ENCODE measurements at places on chromosomes 1 and 21. TPM values are rescaled to one million over a fixed set of nuclear protein-coding genes. Genes with fewer than 3 reads are reported as not detected.

LMOD1 gene
- total RNA-seq, result 1.9 TPM

SYPL2 gene
- 0.10 TPM for total RNA-seq

CRYBG2 gene
- 0.66 TPM for total RNA-seq

FAM229A gene
- total RNA-seq, result 5.8 TPM

FALEC gene
- total RNA-seq, result not detected

ENSA gene
- 120 TPM for total RNA-seq

TCHH gene
- total RNA-seq, result 0.06 TPM

SLC26A9 gene
- total RNA-seq, result 0.06 TPM

PROX1 gene
- total RNA-seq, result 12.3 TPM

HPDL gene
- total RNA-seq, result 2.0 TPM

SPRR2G gene
- total RNA-seq, result not detected

ZBTB40 gene
- 18.0 TPM for total RNA-seq

SLC1A7 gene
- total RNA-seq, result not detected

DNA sequence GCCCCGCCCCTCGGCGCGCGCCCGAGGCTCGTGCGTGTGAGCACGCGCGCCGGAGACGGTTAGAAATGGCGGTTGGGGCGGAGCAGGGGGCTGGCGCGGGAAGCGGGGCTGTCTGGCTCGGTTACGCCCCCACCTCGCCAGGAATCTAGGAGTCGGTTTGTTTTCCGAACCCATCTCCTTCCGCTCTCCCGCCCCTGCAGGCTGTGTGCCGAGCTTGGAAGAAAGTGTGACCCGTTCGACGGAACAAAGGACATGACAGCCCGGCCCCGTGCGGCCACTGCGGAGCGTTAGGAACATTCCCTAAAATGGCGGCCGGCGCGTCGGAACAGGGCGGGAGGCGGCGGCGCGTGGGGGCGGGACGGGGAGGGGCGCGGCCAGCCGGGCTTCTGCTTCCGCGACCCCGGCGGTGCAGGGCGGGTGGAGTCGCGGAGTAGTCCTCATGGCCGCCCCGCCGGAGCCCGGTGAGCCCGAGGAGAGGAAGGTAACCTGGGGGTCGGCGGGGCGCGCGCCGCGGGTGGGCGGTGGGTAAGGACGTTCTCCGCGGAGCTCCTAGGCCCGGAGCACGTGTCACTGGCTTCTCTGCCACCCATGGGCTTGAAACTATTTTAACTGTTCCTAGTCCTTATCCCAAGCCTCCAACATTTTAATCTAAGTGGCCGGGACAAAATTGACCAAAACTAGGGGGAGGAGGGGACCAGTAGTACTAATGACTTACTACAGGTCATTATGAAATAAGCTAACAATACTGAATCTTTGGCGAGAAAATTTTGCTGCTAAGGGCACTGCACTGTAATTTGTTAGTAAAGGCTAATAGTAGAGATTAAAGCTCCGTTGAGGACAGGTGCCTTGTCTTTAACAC lies at the start of gene COX20:
COX20 (plus strand) TSS at position 383 of the 859 bp plus-strand sequence; CDS start at position 440, 57 bp downstream.
- H3K27me3 ChIP-seq, result no peaks in the 10 kb centered on the region
- DNase-seq, result peak; percentile 92
- H3K4me3 ChIP-seq, result peak within 1 kb of the TSS; percentile 66
- peaks cover 13% of the 10 kb centered on the region for H3K4me1 ChIP-seq
- H3K27ac ChIP-seq, result peak within 1 kb of the TSS; percentile 100

- peak; percentile 47 for DNase-seq
- H3K27me3 ChIP-seq, result peaks cover 18% of the 10 kb centered on the region
- H3K4me1 ChIP-seq, result no peaks in the 10 kb centered on the region
- H3K4me3 ChIP-seq, result no peak overlapping the region
- H3K27ac ChIP-seq, result no peak overlapping the region
- no peaks in the 10 kb centered on the region for H3K36me3 ChIP-seq
Observed at GRCh38 chr1:143661418-143662101, 310.2 kb downstream of the FAM72C start.

- peak; percentile 47 for DNase-seq
- H3K4me1 ChIP-seq, result peaks cover 68% of the 10 kb centered on the region
- no peak overlapping the region for H3K4me3 ChIP-seq
- H3K36me3 ChIP-seq, result peaks cover 72% of the 10 kb centered on the region
- H3K27ac ChIP-seq, result peak overlapping the region; percentile 79
Observed at GRCh38 chr1:30877205-30877912, 31.2 kb downstream of the SDC3 start.

GRCh38 chr1:113929750-113930498 lies 800 bp downstream of the HIPK1 start:
- peaks cover 4% of the 10 kb centered on the region for H3K4me1 ChIP-seq
- peak; percentile 28 for DNase-seq
- peak overlapping the region; percentile 84 for H3K4me3 ChIP-seq
- H3K36me3 ChIP-seq, result no peaks in the 10 kb centered on the region
- H3K27me3 ChIP-seq, result no peaks in the 10 kb centered on the region

DNA sequence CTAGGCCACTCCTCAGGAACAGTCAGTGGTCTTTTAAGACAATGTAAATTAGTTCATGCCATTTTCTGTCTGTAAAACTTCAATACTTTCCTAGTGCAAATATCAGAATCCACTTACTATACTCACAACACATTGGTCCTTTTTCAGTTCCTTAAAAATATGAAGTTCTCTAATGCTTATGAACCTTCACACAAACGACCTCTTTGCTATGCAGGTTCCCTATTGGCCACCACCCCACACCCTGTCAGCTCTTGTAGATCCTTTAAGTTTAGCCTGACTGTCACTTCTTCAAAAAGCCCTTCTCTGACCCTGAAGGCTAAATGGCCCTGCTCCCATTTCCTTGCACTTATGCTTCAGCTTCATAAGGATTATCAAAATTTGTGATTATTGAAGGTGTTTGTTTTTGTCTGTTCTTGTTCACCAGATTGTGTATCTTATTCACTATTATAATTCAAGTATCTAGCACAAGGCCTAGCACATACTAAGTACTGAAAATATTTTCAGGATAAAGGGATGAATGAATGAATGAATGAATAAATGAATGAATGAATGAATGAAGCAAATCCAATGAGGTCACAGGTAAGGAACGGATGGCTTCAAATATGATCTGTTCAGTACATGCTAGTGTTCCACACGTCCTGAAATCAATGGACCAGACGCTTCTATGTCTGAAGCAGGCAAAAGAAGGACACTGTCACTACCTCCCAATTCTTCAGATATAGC lies 373.9 kb downstream of the VAV3 start:
- no peak overlapping the region for H3K27ac ChIP-seq
- DNase-seq, result no peak
- H3K4me1 ChIP-seq, result no peaks in the 10 kb centered on the region
- H3K27me3 ChIP-seq, result no peaks in the 10 kb centered on the region
- no peaks in the 10 kb centered on the region for H3K36me3 ChIP-seq
- H3K4me3 ChIP-seq, result no peak overlapping the region

DNA sequence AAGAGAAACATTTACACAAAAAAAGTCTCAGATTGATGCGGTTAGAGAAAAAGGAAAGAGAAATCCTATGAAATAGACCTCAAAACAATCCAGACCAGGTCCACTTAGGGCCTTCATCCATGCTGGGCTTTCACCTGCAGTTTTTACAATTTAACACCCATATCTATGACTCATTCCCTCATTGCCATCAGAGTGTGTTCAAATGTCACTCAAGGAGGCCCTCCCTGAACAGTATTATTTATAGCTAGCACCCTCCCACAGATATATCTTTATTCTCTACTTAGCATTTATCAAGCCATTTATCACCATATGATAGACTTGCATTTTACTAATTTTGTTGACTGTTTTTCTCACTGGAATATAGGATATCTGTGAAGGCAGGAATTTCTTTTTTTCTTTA lies 824 bp upstream of the KRTAP21-3 start:
- H3K27me3 ChIP-seq, result no peaks in the 10 kb centered on the region
- no peak overlapping the region for H3K27ac ChIP-seq
- H3K4me1 ChIP-seq, result no peaks in the 10 kb centered on the region
- DNase-seq, result no peak
- H3K4me3 ChIP-seq, result no peak overlapping the region
- H3K36me3 ChIP-seq, result no peaks in the 10 kb centered on the region

DNA sequence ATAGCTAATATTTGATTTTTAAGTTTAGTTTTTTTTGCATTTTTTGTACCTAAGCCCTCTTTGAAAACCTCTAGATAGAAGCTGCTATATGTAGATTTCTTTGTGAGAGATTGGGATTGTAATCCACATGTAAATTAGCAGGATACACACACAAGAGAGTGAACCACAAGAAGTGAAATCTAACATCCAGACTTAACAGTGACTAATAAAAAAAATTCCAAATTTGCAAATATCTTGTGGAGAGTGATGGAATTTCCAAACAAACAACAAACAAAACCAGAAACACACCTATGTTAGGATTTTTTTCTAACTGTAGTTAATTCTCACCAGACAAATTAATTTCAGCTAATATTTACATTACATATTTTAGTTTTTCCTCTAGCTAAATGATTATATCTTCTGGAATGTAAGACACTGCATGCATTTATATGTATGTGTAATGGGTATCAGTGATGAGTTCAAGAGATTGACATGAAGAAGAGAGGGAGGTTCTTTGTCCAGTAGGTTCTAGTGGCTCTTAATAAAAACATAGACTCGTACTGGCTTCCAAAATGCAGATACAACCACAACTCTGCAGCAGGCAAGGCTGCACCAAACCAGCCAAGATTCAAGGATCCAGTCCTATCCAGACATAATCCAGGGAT lies 12.8 kb downstream of the CLDN17 start:
- no peak for DNase-seq
- H3K36me3 ChIP-seq, result no peaks in the 10 kb centered on the region

DNA sequence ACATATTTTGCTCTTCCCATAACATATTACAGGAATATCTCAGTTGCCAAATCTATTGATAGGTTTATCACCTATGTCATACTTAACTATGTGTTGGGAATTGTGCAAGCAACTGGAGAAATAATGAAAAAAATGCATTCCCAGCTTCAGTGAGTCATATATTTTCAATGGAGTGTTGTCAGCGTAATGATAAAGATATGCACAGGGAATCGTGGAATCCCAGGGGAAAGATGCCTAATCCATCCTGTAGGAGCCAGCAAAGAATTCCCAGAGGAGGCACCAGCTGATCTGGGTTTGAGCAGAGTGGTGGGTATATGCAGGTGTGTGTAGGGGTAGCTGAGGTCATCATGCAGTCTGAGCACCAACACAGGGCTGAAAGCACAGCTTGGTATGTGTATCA lies 213.3 kb upstream of the DAB1 start:
- H3K36me3 ChIP-seq, result no peaks in the 10 kb centered on the region
- H3K4me3 ChIP-seq, result no peak overlapping the region
- H3K27me3 ChIP-seq, result no peaks in the 10 kb centered on the region
- DNase-seq, result no peak
- no peak overlapping the region for H3K27ac ChIP-seq

GRCh38 chr21:46216132-46216747 lies 12.3 kb downstream of the LSS start:
- H3K27ac ChIP-seq, result no peak overlapping the region
- no peak for DNase-seq
- peaks cover 20% of the 10 kb centered on the region for H3K4me1 ChIP-seq

DNA sequence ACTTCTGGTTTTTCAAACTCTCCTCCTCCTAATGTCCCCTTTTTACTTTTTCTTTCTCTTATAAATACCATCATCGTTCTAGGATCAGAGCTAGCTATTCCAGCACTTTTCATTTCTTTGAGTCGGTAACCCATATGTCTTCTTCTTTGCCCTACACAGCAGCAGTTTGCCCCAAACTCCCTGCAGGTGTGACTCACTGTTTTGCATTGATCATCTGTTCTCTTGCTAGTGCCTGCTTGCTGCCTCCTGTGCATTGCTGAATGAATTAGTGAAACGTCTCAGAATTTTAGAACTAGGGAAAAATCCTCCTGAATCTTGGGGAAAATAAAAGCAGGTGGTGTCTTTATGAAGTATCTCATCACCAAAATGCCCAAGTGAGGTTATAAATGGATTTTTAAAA lies 21.7 kb downstream of the KCNK2 start:
- no peaks in the 10 kb centered on the region for H3K36me3 ChIP-seq
- H3K4me1 ChIP-seq, result no peaks in the 10 kb centered on the region
- no peaks in the 10 kb centered on the region for H3K27me3 ChIP-seq

- H3K27ac ChIP-seq, result no peak overlapping the region
- peaks cover 4% of the 10 kb centered on the region for H3K4me1 ChIP-seq
- H3K4me3 ChIP-seq, result no peak overlapping the region
- DNase-seq, result no peak
- H3K27me3 ChIP-seq, result no peaks in the 10 kb centered on the region
Observed at GRCh38 chr21:34838956-34839820, 170.4 kb downstream of the CLIC6 start.

DNA sequence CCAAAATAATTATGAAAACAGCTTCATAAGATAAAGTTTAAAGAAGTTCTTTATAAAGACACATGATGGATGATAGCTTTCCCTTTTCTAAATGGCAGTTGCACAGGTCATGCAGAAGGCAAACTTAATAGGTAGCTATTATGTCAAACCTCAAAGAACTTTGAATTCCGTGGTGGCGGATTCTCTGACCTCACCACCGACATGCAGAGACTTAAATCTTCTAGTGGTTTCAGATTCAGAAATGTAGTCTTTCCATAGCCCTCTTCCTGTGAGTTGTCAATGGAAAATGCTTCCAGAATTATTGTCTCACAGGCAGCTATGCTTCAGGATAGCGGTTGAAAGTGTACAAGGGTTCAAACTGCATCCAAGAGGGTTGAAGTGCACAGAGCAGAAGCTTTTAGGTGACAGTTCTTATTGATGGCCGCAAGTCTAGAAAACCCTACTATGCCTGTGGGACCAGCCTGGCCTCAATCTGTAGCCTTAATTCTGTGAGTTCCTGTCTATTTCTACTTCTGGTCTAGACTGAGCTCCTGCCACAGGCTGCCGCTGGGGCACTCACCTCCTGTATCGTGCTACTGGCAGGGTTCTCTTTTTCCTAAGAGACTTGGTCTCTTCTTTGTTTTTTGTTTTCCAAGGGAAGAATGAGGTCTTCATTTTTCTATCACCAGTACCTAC lies 117.0 kb upstream of the ERRFI1 start:
- H3K4me1 ChIP-seq, result no peaks in the 10 kb centered on the region
- H3K36me3 ChIP-seq, result no peaks in the 10 kb centered on the region
- DNase-seq, result no peak
- H3K27me3 ChIP-seq, result no peaks in the 10 kb centered on the region
- no peak overlapping the region for H3K4me3 ChIP-seq
